ENCODE measurements at places on chromosomes 1 and 21.

- DNase-seq = peak; percentile 55
Measured at GRCh38 chr1:224623310-224623714, 7.2 kb downstream of the CNIH3 start.

- DNase-seq = no peak
Measured at GRCh38 chr1:195828325-195828724, 779.9 kb downstream of the KCNT2 start.

DNA sequence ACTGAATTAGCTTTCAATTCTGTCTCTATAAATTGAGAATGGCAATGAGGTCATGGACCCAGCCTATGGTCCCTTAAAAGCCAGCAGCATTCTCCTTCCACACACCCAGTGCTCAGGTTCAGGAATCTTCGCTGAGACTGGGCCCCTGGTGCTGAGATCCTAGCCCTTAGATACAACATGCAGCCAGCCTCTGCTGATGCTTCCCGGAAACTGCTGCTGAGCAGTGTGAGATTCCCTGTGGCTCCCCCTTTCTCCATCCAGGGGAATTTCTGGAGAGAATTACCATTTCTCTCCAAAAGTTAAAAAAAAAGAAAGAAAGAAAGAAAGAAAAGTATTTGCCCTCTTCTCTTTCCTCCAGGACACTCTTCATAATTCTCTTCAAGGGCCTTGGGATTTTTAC, 31.7 kb upstream of the RALGPS2 start:
- DNase-seq = peak; percentile 41

- DNase-seq = no peak
Measured at GRCh38 chr1:219329578-219329977, 155.9 kb downstream of the LYPLAL1 start.

- DNase-seq = no peak
Measured at GRCh38 chr21:41831866-41832595, 47.1 kb downstream of the PRDM15 start.

DNA sequence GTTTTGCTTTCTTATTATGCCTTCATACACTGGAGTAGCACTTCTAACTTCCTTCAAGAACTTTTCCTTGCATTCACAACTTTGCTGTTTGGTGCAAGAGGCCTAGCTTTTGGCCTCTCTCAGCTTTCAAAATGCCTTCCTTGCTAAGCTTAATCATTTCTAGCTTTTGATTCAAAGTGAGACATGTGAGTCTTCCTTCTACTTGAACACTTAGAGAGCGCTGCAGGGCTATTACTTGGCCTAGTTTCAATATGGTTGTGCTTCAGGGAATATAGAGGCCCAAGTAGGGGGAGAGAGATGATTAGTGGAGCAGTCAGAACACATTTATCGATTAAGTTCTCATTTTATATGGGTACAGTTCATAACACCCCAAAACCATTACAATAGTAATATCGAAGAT, 12.4 kb downstream of the ANGEL2 start:
- DNase-seq = no peak

DNA sequence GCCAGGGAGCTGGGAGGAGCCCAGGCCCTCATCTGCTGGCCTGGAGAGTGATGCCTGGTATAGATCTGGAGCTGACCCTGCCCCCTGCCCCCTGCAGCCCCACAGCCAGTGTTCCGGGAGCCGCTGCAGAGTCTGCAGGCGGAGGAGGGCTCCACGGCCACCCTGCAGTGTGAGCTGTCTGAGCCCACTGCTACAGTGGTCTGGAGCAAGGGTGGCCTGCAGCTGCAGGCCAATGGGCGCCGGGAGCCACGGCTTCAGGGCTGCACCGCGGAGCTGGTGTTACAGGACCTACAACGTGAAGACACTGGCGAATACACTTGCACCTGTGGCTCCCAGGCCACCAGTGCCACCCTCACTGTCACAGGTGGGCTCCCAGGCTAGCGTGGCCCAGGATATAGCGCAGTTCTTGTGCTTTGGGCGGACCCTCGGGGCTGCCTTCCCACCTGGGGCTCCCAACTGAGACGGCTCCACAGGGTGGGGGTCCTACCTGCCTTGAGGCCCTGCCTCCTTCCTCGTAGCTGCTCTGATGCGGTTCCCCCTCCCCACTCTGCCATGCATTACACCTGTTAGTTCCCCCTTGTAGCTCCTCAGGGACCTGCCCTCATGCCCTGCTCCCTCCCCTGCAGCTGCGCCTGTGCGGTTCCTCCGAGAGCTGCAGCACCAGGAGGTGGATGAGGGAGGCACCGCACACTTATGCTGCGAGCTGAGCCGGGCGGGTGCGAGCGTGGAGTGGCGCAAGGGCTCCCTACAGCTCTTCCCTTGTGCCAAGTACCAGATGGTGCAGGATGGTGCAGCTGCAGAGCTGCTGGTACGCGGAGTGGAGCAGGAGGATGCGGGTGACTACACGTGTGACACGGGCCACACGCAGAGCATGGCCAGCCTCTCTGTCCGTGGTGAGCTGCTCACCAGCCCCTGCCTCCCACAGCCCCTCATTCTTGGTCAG, 98.7 kb downstream of the OBSCN start:
- DNase-seq = no peak

DNA sequence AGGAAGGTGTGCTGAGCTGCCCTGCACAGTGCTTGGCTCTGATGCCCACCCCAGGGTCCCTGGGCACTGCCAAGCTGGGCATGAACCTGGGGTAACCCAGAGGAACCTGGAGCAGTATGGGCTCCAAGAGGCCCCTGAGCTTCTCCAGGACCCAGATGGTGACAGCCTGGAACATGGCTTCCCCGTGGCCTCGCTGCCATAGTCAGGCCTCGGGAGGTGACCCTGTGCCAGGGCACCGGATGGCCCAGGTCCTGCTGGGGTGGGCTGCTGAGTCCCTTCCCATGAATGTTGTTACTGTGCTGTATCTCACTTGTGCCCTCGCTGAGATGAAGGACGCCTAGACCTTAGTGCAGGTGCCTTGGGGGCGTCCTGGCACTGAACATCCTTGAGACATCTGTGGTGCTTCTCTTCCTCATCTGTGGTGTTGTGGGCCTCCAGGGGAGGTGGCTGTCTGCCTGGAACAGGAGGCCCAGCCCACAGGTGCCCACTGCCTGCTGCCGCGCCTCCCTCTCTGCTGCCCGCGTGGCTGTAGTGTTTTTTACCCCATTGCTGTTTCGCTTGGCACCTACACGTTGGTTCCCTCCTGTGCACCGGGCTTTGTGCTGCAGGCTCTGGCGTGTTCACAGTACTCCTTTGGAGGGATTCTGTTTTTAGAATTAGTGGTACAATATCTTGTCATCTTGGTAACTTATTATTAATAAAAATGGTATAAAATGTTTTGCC, 160.3 kb downstream of the PCBP3 start:
- DNase-seq = no peak

Data from GM03348 (cell line).